NCI-H460 (cell line): ENCODE measurements at places on chromosomes 5 and 9.
A peak's percentile ranks its signal among the peaks of the same experiment; 100 is the strongest.

DNA sequence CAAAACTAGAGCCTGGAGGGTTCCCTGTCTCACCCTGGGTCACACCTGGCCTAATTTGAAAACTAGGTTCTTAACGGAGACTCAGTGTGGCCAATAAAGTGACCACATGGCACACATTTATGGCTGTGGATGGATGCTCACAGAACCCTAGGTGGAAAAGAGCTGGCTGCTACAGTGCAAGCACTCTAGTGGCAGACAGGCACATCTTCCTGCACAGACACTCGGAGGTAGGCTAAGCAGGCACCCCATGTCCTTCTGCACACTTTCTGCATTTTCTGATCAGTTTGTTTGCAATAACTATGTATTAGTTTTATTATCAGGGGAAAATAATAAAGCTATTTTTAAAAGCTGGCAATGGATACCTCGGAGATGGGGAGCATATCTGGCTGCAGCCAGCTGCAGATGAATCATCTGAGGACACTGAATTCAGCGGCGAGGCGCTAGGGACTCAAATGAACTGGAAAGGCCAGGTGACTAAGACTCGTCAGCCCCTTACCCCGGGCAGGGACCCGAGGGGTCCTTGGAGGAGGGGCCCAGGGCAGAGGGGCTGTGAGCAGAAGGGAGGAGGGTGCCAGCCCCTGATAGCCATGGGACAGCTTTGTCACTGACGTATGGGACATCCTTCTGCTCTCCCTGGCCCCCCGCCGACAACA lies 96.2 kb downstream of the OLFM1 start:
- no peak for DNase-seq

DNA sequence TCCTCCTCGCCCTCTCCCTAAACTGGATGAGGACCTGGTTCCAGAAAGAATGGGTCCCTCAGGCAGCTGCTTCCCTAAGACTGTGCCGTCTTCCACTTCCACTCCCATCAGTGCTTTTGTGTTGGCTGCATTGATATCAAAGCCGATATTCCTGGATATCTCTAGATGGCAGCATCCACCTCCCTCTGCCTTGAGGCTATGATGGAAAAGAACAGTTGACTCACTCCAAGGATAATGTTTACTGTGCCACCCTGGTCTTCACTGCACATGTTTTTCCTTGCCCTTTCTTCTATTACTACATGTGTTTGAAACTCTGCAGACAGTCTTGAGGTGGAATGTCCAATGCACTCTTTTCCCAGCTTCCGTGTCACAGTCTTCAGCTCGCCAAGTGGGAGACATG lies 211.6 kb downstream of the MAST4 start:
- peak; percentile 47 for DNase-seq

DNA sequence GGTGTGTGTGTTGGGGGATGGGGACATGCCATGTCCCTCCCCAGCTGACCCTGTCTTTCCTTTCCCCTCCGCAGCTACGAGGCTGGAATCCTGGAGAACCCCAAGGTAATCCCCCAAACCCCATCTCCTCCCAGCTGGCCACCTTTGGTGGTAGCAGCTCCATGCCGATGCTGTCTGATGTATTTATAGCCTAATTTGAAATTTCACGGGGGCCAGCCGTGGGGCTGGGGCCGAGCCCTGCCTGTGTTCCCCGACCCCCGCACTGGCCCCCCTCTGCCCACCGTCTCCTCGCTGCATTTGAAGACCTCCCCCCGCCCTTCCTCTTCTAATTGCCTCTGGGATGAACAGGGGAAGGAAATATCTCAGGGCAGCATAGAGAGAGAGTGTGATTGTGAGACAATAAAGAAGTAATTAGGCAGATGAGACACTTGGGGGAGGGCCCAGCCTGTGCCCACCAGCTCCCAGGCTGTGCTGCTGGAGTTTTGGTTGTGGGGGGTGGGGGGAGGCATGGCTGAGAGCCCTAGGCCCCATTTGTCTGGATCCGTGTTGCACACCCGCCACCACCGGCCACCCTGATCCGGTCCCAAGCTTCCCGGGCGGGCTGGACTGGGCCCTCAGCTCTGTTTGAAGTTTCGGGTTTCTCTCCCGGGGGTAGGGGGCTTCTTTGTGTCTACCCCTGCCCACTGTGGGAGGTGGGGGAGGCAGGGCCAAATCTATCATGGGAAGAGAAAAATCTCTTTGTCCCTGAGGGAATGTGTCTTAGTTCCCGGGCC lies 26.8 kb downstream of the ASS1 start:
- no peak for DNase-seq

- no peak for DNase-seq
Measured at GRCh38 chr9:76516350-76516749, 57.4 kb downstream of the GCNT1 start.

- DNase-seq, result no peak
Measured at GRCh38 chr9:115117999-115118878, at the start of gene TNC. TNC (minus strand) TSS chr9:115118157; CDS start chr9:115091018, 27,139 bp downstream.

DNA sequence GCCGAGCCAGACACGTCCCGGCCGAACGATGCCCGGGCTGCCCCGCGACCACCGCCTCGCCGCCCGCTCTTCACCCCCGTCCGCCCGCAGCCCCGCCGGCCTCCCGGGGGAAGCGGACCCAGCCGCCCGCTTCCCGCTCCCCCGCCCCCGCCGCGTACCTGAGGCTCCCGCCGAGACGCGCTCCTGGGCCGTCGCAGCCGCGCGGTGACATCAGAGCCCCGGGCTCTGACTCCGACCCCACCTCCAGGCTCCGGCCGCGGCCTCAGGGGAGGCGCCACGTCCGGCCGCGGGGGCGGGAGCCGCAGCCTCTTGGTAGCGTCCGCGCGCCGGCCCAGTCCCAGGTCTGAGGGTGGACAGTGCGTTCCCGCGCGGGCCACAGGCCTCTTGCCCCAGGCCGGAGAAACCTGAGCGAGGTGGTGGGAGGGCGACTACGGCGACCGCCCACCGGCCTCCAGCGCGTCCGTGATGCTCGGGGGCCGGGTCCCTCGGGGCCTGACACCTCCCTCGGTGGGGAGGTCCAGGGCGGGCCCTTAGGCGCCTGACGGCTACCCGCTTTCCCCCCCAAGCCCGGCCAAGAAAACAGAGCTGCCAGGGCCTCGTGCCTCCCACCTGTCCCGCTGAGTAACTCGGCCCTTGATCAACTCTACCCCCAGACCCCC lies at the start of gene SHROOM1:
Gene SHROOM1, minus strand, starts transcription at position 212 of the 659 bp plus-strand sequence. CDS start 4,507 bp downstream, outside the sequence.
- DNase-seq, result peak; percentile 57

- no peak for DNase-seq
Measured at GRCh38 chr9:4666042-4666699, at the start of gene SPATA6L. SPATA6L (minus strand) TSS chr9:4666480; CDS start chr9:4666250, 230 bp downstream.

DNA sequence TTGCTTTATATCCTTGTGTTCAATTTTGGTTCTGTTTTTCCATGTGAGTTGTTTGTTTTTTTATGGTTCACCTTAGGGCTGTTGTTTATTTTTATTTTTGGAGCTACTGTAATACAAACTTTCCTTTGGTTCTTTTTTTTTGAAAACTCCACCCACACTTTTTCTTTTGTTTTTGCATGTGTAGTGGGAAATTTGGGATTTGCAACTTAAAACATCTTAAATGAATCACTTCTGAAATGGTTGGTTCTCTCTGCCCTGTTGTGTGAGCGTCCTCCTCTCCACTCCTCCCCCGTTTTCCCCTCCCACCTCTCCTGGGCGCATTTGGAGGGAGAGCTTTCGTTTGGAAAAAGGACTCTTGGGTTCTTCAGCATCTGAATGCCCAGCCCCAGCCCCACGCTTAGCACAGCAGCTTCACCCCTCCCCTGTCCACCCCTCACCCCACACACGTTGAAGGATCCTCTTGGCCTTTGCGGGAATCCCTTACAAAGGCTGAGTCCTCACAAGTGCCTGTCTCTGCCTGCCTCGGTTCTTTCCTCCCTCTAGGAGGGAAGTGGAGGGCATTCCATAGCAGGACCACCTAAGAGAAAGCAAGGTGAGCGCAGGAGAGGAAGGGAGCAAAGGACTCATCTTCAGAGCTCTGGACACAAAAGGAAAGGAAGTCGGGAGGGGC lies 67.2 kb downstream of the DMRT1 start:
- no peak for DNase-seq

GRCh38 chr9:35829084-35829763 lies at the start of gene TMEM8B:
TMEM8B (plus strand) TSS chr9:35829228; CDS start chr9:35829448, 220 bp downstream.
- peak; percentile 80 for DNase-seq

- no peak for DNase-seq
Measured at GRCh38 chr9:113503613-113504211, 40.2 kb downstream of the RGS3 start.

GRCh38 chr9:127586096-127586495 lies 26.0 kb upstream of the STXBP1 start:
- no peak for DNase-seq

DNA sequence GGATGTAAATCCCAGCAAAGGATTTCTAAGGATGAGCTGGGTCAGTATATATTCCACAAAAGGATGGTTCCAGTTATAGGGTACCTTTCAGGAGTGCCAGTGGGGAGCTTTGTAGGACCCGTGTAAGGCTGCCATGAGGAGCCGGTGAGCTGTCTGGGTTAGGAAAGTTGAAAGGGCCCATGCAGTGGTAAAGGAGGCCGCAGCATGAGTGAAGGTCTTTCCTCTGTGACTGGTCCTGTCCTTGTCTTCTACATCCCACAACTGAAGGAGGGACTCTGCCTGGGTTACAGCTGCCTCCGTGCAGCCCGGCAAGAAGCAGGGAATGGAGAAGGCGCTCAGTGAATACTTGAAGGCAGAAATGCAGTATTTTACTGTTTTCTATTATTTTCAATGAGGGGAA lies 58.9 kb downstream of the HSPA4 start:
- DNase-seq, result no peak

DNA sequence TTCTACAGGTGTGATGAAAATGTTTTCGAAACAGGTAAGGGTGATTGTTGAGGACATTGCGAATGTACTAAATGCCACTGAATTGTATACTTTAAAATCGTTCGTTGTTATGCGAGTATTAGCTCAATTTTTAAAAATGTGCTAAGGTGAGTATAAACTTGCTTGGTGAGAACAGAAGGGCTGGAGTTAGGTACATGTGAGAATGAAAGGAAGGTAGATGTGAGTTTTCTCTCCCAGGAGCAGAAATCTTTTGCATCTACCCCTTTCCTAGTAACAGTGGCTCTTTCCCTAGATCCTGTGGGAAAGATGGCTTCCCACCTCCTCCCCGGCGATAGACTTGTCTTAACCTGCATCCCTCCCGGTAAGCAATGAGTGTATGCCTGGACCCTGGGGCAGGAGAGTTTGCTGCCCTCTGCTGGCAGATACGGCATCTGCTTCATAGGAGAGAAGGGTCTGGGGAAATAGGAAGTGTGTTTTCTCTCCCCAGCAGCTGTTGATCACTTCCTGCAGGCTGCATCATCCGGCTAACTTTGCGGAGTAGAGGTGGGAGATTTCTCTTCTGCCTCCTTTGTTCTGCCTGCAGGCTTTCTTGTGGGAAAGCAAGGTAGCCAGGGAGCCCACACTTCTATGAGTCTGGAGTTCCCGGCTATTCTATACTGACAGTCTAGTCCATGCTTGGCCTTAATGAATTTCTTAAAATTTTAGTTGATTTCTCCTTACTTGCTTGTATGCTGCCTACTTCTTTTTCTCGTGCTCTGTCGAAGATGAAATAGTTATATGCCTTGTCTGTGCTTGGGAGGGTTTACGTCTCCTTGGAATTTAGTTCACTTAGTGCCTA lies 373.3 kb upstream of the SEMA6A start:
- DNase-seq, result peak; percentile 50

DNA sequence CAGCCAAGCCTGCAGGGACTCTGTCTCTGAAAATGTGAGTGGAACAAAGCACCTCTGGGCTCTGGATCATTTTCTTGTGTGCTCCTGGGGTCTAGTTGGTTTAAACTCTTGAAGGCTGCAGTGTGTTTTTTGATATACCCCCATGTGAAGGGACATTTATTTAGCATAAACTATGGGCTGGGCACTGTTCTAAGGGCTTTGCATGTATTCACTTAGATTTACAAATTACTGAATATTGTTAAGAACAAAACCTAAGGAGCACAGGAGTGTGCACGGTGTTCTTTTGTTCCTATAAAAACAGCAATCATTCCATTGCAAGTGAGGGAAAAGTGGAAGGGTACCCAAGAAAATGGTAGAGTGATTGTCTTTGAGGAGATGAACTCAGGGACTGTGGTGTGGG lies 20.0 kb upstream of the CD180 start:
- no peak for DNase-seq

GRCh38 chr5:79936646-79937216 lies 54.3 kb downstream of the MTX3 start:
- no peak for DNase-seq

DNA sequence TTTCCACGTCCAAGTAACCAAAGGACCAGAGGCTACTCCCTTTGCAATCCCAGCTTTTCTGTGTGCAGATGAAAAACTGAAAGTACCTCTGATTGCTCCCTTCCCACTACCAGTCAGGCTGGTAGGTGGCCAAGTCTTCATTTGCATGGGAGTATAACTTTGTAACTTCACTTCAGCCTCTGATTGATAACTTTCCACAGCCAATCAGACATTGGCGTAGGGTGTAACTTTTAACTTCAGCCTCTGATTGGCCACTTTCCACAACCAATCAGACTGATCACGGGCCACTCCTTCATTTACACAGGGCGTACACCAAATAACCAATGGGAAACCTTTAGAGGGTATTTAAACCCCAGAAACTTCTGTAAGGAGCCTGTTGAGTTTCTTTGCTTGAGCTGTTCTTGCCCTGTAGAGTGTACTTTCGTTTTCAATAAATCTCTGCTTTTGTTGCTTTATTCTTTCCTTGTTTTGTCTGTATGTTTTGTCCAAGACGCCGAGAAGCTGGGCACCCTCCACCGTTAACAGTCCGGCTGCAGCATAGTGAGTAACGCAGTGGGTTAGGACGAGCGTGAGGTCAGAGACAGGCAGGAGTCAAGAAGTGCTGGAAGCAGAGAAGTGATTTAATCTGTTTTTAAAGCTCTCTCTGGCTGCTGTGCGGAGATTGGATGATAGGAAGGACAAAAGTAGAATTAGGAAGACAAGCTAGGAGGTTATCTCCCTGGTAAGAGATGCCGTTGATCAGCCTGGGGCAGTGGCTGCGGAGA lies 3.5 kb upstream of the EXOSC2 start:
- peak; percentile 97 for DNase-seq

DNA sequence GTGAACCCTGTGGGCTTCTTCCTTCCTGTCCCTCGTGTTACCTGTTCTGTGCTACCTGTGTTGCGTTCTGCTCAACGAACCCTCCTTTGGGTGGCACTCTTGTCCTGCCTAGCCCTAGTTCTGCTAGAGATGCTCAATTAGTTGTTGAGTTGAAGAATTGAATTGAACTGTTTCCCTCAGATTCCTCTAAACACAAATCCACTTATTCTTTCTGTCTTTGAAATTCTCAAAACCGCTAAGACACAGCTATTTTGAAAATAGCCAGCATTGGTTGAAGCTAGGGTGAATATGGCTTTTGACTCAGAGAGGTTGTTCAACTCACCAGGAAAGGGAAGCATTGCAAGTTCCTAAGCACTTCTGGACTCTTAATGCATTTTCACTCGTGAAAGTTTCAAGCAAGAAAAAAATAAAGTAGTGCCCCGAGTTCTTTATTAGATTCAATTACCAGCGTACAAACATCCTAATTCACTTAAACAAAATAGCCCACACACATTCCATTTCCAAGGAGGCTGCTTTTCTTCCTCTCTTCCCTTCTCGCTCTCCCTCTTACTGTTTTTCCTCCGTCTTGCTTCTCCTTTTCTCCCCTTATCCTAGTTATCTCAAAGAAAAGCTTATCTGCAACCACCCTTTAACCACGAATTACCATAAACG lies 642 bp upstream of the ITGA1 start:
- no peak for DNase-seq
